ENCODE measurements at places on chromosomes 12 and 14.
A peak's percentile ranks its signal among the peaks of the same experiment; 100 is the strongest.

DNA sequence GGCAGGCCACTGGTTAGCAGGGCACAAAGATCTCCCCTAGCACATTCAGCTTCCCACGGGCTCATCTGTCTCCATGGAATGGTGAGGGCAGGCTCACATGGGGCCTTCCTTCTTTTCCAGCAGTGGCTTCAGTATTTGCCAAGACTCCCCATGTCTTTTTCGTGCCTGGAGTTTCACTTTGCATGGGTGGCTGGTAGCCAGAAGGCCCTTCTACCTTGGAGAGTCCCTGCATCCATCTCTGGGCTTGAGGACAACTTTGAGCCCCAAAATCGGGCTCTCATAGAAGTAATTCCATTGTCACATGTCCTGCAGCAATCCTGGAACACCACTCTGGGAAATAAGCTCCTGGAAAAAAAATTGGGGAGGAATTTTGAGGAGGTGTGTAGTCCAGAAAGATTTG is 42.1 kb downstream of the NFKBIA start:
- DNase-seq = no peak

DNA sequence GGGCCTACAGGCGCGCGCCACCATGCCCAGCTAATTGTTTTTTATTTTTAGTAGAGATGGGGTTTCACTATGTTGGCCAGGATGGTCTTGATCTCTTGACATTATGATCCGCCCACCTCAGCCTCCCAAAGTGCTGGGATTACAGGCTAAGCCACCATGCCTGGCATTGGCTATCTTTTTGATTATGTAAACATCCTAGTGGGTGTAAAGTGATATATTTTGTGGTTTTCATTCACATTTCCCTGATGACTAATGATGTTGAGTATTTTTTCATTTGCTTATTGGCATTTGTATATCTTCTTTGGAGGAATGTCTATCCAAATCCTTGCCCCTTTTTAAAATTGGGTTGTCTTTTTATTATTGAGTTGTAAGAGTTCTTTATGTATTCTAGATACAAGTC is 16.3 kb downstream of the CREBL2 start:
- no peak for DNase-seq

- peak; percentile 61 for DNase-seq
These were observed 1.1 kb downstream of the KITLG start for GRCh38 chr12:88579161-88579517.

- DNase-seq = no peak
These were observed 298.6 kb downstream of the DPF3 start for GRCh38 chr14:72595152-72595862.

- no peak for DNase-seq
These were observed 4.2 kb downstream of the VASH1 start for GRCh38 chr14:76765461-76765931.

DNA sequence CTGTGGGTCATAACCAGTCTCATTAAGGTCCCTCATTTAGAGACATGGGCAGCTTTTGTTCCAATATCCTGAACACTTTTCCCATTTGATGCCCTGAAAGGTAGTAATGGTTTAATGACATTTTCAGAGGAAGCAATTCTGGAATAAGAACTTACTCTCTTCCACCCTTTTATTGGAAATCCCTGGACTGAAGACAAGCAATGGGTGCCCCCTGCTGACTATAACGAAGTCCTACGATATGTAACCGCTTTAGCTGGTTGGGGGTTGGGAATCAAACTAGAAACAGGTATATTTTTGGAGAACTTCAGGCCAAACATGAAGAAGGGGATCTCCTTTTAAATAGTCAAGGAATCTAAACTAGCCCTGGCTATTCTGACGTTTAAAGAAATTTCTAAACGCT is 20.5 kb downstream of the SARNP start:
- peak; percentile 61 for DNase-seq

GRCh38 chr14:50875359-50876070 is 3.7 kb downstream of the ABHD12B start:
- DNase-seq = no peak

GRCh38 chr12:25653487-25654175 is 100.5 kb upstream of the LMNTD1 start:
- DNase-seq = no peak

GRCh38 chr14:23071244-23071920 is 14.1 kb upstream of the CDH24 start:
- DNase-seq = peak; percentile 91

DNA sequence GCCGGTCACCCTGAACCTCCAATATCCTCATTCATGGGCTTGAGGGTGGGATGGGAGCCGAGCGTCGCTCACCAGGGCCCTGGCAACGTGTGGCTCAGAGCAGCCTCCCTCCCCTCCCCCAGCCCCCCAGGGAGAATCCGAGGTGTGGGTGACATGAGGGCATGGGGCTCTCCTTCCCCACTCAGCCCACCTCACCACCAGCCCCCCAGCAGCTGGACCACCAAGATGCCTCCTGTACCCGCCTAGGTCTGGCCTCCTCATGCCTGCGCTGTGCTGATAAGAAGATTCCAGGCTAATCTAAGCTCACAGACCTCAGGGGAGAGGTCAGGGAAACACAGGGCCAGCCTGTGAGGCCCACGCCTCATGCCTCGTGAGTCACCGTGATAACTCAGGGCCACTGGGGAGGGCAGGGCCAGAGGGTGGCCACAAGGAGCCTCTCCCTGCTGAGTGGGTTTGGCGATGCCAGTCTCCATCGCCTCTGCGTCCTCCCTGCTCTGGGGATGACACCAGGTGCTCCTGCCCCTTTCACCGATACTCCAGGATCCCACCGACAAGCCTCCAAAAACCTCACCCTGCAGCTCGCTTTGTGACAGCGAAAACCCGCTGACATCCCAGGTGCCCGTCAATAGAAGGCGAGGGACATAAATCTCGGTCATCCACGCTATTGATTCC is 56.9 kb downstream of the TESC start:
- peak; percentile 51 for DNase-seq

DNA sequence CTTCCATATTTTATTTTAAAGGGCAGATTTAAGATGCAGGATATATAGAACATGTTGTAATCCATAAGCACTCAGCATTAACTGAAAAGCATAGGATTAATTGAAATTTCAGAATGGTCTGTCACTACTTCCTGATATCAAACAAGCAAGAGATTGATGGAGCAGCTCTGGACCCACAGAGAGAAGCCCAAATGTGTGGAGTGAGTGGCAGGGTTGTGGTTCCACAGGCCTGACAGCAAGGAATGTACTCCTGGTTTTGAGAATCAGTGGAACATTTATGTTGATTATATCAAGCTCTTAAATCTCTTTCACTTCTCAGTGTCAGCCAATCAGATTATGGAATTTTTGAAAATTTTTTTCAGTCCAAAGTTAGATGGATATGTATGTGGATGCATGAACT is 267.6 kb upstream of the PRICKLE1 start:
- no peak for DNase-seq

GRCh38 chr14:104927901-104928300 is 3.2 kb downstream of the PLD4 start:
- DNase-seq = no peak

GRCh38 chr14:99318091-99318958 is 46.3 kb upstream of the BCL11B start:
- peak; percentile 61 for DNase-seq

DNA sequence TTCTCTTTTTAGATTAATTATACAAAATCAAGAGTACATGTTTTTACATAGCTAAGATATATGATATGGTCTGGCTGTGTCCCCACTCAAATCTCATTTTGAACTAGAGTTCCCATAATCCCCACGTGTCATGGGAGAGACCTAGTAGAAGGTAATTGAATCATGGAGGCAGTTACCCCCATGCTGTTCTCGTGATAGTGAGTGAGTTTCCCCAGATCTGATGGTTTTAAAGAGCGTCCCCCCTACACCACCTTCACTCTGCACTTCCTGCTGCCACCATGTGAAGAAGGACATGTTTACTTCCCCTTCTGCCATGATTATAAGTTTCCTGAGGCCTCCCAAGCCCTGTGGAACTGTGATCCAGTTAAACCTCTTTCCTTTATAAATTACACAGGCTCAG is 21.4 kb upstream of the DRAM1 start:
- no peak for DNase-seq

DNA sequence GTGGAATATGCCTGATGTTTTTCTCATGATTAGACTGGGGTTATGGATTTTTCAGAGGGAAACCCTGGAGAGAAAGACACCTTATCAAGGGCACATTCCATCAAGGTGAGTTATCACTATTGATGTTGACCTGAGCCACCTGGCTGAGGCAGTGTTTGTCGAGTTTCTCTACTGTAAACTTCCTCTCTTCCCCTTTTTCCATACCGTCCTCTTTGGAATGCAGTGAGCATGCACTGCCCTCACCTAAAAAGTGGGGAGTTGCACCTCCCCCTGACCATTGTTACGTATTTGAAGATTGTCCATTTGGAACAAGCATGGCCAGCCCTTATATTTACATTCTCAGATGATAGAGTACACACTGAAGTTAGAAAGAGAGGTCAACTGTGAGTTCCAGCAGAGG is 53.9 kb upstream of the PWP1 start:
- DNase-seq = no peak
